Activated CD4-positive, alpha-beta T cell treated with anti-CD3 and anti-CD28 coated beads, Interleukin-2, amount 50 U/mL, for 4 hours (primary cell): ENCODE measurements at places on chromosomes 7 and 10.

GRCh38 chr7:148210804-148211325 lies 379.7 kb upstream of the C7orf33 start:
- no peak for DNase-seq

DNA sequence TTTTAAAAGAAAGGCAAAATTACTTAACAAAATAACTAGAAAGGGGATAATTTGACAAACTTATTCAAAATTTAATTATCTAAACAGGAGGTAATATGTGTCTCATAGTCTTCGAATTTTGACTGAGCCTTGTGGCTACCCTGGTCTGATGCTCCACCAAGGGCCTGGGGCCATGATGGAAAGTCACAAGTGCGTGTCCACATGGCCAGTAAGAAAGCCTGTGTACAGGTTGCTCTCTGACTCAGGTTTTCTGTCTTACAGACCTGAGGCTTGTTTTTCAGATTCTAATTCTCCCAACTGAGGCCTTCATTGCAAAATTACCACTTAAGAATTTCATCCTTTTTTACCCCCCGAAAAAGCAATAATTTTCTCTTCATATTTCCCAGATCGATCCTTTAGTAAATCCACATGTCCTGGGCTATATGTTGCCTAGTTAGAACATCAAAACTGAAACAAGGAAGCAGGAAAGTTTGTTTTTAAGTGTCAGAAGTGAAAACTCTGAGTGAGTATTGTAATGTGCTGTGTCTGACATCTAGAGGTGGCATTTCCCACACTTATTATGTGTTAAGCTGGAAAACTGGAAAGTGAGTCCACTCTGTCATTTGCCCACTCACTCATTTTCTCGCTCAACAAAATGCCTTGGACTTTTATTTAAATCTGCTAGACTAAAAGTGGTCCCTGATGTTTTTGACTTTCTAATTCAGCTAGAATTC lies 10.0 kb downstream of the CYP3A43 start:
- DNase-seq: no peak

GRCh38 chr10:121823993-121824463 lies 103.8 kb downstream of the ATE1 start:
- DNase-seq: no peak

DNA sequence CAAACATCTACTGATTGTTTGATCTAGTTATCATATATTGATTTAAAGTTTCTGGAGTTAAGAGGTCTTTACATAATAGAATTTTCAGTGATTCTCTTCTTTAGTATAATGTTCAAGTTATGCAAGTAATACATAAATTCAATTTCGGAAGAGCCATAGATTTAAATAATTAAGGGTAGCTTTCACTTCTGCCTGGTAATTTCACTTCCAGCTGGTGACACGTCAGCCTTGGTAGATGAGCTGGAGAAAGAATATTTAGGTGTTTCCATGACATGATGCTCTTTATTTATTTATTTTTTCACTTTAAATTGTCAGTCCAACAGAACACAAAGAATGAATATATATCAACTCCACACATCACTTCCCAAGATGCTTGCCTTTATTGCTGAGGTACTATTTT lies 5.2 kb upstream of the OTUD1 start:
- DNase-seq: no peak

DNA sequence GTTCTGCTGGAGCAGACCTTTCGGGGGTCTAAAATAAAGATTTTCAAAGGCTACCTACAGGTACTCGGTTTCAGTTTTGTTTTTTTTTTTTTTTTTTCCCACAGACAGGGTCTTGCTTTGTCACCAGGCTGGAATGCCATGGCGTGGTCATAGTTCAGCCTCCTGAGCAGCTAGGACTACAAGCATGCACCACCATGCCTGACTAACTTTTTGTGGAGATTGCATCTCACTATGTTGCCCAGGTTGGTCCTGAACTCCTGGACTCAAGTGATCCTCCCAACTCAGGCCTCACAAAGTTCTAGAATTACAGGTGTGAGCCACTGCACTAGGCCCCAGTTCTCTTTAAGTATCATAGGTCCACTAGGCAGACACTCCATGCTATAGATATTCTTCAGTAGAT lies 34.5 kb downstream of the BAMBI start:
- no peak for DNase-seq

- DNase-seq: peak; percentile 9
Measured at GRCh38 chr10:75043256-75044131, 68.0 kb upstream of the SAMD8 start.

DNA sequence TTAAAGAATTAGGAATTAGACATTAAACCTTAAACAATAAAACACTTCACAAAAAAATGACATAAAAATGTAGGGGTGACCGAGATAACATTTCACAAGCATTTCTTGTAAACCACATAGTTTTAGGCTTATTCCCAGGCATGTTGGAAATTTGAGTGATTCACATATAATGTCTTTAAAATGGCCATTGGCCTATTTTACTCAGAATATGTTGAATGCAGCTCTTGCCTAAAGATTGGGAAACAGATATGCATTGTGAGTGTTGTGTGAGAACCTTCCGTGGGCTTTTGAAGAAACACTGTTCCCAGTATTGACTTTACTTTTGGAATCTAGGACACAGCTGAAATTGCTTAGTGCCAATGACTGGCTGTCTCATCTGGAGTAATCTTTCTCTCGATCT lies 79.6 kb downstream of the ARL5B start:
- no peak for DNase-seq

- no peak for DNase-seq
Measured at GRCh38 chr10:124287791-124288190, 130.9 kb downstream of the OAT start.

DNA sequence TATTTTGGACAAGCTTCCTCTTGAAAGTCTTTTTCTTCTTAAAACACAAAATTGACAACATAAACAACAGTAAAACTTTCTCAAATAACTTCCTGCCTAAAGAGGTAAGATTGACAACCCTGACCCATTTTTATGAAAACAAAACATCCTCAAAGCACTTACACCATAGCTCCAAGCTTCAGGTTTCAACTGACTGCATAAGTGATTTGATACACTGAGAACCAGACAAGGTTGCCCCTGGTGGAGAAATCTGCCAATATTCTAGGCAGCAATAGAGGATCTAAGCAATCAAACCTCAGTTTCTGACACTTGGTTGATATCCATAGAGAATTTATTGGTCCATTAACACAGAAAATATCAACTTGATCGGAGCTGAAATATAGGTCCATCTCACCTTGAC lies 147.8 kb downstream of the ELAPOR2 start:
- no peak for DNase-seq

DNA sequence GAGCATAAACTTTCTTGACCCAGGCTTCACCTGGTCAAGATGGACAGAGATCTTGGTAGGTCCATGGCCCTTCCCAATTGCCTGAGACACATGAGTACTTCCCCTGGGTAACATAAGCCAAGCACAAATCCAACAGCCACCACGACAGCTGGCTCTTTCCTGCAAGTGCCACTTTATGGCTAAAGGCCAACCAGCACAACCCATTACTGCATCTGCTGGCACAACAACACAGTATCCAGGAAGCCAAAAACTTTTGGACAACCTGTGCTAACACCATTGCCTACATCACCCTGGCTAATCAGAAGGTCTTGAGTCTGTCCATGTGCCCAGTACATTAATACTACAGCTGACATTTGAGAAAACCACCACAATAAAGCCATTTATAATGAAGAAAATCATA lies 548.0 kb upstream of the SEMA3D start:
- no peak for DNase-seq

DNA sequence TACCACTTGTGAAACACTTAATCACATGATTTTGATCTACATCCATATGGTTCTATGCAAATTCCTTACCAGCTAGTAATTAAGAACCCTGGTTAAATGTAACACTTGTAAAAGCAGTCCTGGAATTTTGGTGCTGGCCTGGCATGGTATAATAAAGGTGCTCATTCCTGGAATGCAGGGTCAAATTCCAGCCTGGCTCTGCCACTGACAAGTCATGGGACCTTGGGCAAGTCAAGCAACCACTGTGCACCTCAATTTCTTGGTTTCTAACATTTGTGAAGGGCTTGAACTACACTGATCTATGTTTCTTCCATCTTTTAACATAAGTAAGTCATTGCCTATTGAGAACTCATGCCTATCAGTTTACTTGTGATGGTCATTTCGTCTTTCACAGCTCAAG lies 91.9 kb upstream of the PIK3CG start:
- no peak for DNase-seq

DNA sequence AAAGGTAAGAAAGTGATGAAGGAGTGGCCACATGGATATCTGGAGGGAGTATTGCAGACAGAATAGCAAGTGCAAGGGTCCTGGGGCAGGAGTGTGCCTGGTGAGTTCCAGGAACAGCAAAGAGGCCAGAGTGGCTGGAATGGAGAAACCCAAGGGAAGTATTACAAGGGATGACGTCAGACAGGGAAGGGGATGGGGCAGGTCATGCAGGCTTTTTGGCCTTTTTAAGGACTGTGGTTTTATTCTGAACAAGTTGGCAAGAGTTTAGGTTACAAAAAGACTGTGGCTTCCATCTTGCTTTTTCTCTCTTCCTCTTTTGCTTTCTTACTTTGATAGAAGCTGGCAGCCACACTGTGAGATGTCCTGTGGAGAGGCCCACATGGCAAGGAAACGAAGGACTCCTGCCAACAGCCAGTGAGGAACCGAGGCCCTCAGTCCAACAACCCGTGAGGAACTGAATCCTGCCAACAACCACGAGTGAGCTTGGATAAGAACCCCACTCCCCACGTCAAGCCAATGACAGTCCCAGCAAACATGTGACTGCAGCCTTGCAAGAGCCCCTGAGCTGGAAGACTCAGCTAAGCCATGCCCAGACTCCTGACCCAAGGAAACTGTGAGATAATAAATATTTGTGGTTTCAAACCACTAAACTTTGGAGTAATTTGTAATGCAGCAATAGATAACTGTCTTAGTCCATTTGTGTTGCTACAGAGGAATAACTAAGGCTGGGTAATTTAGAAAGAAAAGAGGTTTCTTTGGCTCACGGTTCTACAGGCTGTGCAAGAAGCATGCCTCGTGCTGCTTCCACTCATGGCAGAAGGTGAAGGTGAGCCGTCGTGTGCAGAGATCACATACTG lies 19.8 kb upstream of the KDM7A start:
- no peak for DNase-seq

- DNase-seq: no peak
Measured at GRCh38 chr10:132276706-132277105, 31.0 kb downstream of the STK32C start.

- no peak for DNase-seq
Measured at GRCh38 chr7:95316588-95316987, 7.7 kb downstream of the PON1 start.

DNA sequence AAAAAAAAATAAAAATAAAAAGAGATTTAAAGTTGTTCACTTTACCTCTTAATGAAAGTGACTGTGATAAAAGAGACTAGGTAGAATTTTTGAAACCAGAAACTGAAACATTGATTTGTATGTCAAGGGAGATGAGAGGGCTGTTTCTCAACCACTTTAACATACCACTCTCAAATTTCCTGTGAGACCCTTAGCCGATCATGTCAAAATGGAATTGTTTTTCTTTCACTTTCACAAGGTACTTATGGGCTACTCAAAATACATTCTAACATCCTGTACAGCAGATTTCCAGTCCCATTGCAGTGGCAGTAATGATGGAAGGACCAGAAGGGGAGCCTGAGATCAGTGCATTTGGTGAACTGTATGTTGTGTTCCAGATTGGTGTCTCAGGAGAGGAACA lies 261.2 kb downstream of the PPP1R3A start:
- no peak for DNase-seq

- DNase-seq: no peak
Measured at GRCh38 chr10:13993673-13994089, 337.0 kb downstream of the FRMD4A start.

DNA sequence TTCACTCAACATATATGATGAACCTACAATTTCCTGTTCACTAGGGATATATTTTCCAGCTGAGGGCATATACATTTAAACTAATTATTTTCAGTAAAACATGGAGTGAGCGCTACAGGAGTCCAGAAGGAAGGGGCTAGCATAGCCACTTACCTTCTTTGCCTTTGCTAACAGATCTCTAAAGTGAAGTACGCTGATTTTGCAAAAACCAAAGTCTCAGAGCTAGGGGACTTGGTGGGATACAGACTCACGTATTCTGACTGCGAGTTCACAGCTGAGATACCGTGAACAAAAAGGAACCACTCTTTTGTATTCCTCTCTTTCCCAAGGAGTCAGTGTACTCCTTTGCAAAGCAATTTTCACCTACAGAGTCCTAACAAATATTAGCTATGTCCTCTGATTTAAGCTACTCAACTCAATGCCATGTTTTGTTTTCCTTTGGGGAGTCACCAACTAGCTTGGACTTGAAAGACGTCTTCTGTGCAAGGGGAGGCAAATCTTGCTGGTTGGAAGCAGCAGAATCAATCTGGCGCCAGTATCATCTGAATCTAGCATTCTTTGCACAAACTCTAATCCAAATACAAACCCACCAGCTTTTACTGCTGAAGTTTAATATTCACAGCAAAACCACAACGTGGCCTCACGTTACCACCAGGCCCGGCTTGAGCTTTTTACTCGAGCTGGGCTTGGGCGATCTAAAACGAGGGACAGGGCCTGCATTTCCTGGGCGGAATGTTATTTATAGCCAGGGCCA lies 657 bp downstream of the CDNF start:
- DNase-seq: no peak

DNA sequence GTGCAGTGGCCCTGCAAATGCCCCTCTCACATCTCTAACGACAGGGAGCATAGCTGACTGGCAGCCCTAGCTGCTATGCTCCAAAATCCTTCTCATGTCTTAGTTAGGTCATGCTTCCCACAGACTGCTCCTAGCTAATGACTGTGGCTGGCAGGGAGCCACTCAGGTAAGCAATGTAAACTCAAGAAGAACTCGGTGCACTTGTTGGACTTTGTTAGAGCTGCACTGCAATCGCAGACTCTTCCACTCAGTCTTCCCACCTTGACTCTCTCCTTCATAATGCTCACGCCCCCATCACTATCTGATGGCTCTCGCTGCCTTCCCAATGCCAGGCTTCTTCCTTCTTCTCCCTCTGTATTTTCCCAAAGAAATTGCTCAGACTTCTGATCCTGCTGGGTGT lies 24.0 kb downstream of the OR9A2 start:
- DNase-seq: no peak

- DNase-seq: no peak
Measured at GRCh38 chr10:58180666-58181065, 87.0 kb downstream of the IPMK start.

DNA sequence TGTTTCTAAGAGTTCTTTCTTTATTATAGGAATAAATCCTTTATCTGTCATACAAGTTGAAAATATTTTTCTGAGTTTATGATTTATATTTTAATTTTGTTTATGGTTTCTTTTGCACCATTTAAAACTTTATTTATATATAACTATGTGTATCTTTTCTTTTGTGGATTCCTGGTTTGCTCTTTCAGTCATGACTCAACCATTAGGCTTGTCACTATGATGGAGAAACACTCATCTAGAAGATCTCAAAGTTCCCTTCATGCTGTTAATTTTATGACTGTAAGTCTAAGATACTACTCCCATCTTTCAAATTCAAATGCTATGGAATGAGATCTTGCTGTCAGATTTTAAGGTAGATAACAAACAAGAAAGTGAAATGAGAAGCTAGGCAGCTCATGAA lies 199.5 kb downstream of the INHBA start:
- no peak for DNase-seq

- DNase-seq: no peak
Measured at GRCh38 chr7:138400400-138400886, 59.6 kb upstream of the TRIM24 start.
